ENCODE measurements at places on chromosomes 1 and 21.

- no peak for DNase-seq
Observed at GRCh38 chr1:232978815-232979214, 28.4 kb downstream of the NTPCR start.

GRCh38 chr1:228851618-228852017, 116.3 kb downstream of the RHOU start:
- no peak for DNase-seq

DNA sequence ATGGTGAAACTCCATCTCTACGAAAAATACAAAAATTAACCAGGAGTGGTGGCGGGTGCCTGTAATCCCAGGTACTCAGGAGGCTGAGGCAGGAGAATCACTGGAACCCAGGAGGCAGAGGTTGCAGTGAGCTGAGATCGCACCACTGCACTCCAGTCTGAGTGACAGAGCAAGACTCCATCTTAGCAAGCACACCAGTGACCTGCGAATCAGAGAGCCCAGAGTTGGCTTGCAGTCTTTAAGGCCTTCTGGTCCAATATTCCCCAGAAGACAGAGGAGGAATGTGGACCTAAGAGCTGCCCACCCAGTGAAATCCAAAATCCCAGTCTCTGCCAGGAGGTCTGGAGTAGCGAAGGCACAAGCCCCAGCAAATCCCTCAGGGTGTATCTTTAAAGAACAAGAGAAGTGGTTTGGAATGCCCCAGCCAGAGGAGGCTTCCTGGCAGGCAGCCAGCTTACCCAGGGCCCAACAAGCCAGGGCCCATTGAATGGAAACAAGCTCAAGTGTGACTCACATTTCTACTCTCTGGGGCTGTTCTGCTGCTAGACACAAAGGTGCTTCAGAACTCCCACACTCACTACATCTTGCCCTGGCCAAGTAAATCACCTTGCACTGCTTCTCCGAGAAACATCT, 23.9 kb downstream of the GPR161 start:
- DNase-seq = peak; percentile 40

GRCh38 chr1:50502147-50502546, 78.9 kb upstream of the DMRTA2 start:
- no peak for DNase-seq

- DNase-seq = no peak
Observed at GRCh38 chr1:11640944-11641343, 13.3 kb downstream of the FBXO2 start.

DNA sequence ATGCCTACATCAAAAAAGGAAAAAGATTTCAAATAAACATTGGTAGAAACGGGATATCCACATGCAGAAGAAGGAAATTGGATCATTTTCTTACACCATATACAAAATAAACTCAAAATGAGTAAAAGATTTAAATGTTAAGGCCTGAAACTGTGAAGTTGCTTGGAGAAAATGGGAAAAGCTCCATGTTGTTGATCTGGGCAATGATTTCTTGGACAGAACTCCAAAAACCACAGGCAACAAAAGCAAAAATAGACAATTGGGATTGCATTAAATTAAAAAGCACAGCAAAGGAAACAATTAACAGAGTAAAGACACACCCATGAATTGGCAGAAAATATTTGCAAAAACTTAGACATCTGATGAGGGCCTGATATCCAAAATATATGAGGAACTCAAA, 105.2 kb upstream of the APP start:
- DNase-seq = no peak

DNA sequence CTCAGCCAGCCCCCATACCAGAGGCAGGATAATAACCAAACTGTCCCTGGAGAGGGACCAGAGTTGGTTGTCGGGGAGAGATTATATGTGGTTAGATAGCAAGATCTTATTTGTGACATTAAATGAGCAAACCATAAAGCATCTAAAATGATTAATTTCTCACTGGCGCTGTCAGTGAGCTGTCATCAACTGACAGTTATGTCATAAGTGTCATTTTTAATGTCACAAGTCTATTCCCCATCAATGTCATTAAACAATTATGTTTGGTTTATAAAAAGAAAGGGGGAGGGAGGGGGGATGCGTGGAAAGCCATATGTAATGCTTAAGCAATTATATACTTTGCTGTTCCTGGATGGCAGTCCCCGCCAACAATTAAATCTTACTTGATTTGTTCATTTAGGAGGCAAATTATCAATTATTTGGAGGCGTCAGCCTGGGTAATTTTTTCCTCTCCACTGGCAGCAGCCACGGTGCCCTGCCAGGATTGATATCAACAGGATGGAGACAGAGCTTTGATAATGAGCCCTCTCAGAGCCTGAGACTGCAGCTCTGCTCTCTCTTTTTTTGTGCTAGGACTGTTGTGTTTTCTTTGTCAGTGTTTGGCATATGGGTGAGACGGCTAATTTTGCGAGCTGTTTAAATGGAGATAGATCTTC, 333.6 kb upstream of the CAMK1G start:
- no peak for DNase-seq

DNA sequence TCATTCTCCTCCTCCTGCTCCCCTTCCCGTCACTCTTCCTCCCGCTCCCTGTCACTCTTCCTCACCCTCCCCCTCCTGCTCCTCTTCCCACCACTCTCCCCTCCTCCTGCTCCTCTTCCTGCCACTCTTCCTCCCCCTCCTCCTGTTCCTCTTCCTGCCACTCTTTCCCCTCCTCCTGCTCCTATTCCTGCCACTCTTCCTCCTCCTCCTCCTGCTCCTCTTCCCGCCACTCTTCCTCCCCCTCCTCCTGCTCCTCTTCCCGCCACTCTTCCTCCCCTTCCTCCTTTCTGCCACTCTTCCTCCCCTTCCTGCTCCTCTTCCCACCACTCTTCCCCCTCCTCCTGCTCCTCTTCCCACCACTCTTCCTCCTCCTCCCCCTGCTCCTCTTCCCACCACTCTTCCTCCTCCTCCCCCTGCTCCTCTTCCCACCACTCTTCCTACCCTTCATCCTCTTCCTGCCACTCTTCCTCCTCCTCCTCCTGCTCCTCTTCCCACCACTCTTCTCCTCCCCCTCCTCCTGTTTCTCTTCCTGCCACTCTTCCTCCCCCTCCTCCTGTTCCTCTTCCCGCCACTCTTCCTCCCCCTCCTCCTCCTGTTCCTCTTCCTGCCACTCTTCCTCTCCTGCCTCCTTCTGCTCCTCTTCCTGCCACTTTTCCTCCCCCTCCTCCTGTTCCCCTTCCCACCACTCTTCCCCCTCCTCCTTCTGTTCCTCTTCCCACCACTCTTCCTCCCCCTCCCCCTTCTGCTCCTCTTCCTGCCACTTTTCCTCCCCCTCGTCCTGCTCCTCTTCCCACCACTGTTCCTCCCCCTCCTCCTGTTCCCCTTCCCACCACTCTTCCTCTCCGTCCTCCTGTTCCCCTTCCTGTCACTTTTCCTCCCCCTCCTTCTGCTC, 28.7 kb upstream of the ARTN start:
- DNase-seq = no peak

- peak; percentile 19 for DNase-seq
Observed at GRCh38 chr1:8970870-8971337, 25.2 kb downstream of the CA6 start.

- DNase-seq = no peak
Observed at GRCh38 chr1:98196012-98196411, 275.2 kb upstream of the DPYD start.

- no peak for DNase-seq
Observed at GRCh38 chr1:39694026-39694425, 2.8 kb upstream of the HPCAL4 start.

DNA sequence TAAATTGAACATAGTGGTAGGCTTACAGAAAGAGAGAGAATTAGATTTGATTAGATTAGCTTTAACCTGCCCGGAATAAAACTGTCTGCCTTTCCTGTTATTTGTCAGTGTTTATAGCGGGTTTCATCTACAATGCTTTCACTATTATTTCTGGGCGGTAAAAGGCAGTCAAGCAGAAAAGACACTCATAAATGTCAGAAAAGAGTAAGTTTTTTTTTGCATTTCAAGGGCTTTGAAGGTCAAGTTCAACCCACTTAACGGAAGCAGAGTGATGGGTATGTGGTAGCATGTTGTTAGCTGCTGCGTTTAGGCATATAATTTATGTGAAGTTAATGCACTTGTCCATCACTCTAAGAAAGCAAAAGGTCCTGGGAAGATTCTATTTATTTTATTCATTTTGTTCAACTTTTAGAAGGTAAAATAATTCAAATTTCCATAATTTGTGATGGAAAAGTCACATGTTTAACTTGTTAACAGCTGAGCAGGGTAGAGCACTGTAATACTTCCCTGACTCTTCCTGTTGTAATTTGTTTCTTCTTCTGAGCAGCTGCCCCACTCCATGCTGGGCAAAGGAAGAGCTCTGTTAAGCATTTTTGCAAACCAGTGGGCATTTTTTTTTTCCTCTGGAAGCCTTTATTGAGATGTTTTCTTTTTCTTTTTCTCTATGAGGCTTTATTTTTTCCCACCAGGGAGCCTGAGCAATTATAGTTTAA, 220.1 kb downstream of the ST6GALNAC3 start:
- no peak for DNase-seq

DNA sequence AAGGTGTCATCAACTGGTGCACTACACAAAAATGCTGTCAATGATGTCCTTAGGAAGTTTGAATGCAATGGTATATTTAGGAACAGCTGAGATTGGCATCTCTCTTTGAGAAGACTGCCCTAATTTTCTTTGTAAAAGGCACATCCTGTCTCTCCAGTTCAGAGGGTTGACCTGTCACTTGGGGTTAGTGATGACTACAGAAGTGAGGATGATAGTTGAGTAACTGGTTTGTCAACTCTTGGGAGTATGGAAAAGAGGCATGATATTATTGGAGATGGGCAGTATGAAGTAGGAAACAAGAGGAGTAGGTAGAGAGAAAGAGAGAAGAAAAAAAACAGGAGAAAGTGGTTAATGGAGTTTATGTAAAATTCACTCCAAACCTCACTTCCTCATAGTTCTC, 40.4 kb upstream of the PIGC start:
- DNase-seq = no peak

DNA sequence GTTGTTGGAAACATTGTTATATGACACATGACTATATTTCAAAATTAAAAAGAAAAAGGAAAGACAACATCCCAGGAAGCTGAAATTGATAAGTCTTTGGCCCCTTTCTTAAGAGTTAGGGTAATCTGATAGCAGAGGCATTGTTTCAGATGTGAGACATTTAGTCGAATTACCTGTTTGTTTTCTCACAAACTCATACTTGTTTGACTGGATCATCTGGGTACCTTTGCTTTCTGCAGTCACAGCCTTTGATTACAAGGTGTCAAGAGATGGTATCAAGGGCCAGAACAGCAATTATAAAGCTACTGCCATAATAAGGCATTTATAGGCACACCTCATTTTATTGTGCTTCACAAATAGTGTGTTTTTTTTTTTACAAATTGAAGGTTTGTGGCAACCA, 136.3 kb downstream of the DUSP10 start:
- DNase-seq = no peak

GRCh38 chr1:181398544-181398943, 84.8 kb upstream of the CACNA1E start:
- DNase-seq = no peak

DNA sequence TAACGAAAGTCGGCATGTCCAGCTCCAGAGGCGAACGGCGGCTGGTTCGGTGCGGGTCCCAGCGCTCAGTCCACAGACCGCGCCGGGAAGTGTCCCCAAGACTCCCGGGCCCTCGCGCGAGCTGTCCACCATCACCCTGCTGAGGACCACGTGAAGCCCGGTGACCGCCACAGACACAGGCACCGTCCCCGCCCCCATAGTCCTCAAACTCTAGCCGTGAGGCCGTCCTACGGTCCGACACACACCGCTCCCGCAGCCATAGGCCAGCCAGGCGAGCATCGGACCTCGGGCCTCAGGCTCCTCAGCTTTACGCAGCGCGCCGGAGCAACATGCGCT, 535 bp downstream of the SETD4 start:
- peak; percentile 5 for DNase-seq

DNA sequence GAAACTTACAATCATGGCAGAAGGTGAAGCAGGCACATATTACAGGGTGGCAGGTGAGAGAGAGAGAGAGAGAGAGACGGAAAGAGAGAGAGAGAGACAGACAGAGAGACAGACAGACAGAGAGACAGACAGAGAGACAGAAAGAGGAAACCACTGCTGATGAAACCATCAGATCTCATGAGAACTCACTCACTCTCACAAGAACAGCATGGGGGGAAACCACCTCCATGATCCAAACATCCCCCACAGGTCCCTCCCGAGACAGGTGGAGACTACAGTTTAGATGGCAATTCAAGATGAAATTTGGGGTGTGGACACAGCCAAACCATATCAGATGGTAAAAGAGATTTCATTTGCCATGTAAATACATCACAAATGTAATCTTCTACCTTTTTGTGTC, 708.1 kb downstream of the MRPL39 start:
- no peak for DNase-seq

DNA sequence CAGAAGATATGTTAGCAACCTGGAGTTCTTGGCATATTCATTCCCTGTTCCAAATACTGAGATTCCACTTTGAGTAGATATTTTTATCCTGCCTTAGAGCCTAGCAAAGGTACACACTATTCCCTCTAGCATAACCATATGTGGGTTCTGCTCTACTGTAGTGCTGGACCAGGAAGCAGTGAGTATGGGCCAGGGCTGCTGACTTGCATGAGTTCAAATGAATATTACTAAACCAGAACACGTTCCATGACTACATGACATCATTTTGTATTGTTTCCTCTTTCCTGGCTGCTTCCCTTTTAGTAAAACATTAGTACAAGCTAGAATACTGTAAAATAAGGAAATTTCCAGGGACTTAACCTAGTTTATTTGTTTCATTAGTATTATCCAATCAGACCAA, 41.1 kb downstream of the TNFSF18 start:
- no peak for DNase-seq

GRCh38 chr1:145695821-145696629, 11.1 kb downstream of the PDZK1 start:
- no peak for DNase-seq

DNA sequence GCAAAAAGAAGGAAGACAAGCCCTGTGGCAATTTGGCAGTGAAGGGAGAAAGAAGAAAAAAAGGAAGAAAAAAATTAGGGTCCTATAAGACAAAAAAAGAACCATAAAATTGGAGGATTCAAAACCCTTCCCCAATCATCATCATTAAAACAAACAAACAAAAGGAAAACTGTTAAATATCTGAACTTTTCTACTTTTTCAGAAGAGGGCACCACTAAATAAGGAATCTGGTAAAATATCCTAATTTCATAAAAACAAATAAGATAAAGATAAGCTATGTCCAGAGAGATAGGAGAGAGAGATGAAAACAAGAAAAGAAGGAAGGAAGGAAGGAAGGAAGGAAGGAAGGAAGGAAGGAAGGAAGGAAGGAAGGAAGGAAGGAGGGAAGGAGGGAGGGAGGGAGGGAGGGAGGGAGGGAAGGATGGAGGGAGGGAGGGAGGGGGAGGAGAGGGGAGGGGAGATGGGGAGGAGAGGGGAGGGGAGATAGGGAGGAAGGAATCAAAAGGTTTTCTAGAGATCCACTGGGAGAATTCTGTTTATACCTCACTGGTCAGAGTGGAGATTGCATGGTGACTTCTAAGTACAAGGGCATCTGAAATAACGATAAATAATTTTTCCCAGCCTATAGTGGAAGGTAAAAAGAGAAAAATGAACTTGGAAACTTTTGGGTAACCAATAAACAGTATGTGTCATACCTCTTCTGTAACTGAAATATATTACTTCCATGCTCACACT, 10.4 kb upstream of the FMO2 start:
- no peak for DNase-seq
